Cortex of kidney (tissue), 1 donor: ENCODE measurements at places on chromosomes 4 and X.

DNA sequence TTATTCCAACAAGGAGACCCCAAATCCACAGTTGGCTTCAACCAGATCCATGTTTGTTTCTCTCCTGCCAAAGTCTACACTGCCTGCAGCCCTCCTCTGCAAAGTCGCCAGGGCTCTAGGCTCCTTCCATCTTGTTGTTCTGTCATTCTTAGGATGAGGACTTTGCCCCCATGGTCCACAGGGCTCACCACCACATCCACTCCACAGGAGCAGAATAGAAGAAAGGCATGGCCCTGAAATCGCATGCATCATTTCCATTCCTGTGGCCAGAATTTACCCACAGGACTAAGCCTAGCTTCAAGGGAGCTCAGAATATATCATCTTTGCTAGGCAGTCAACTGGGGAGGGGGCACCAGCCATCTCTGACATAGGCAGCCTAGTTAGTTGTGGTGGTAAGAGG, 254.7 kb downstream of the FBXW7 start:
- DNase-seq, result no peak

DNA sequence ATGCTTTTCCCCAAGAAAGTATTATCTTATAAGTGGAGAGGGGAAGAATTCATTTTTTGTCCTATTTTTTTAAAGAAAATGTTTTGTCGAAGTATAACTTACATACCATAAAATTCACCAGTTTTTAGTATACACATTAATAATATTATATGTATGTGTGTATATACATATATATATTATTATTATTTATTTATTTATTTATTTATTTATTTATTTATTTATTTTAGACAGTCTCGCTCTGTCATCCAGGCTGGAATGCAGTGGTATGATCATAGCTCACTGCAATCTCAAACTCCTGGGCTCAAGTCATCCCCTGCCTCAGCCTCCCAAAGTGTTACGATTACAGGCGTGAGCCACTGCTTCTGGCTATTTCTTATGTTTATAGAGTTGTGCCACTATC, 334.1 kb downstream of the ZNF674 start:
- no peak for DNase-seq

- DNase-seq, result no peak
Observed at GRCh38 chr4:62822306-62822705, 1586.9 kb downstream of the TECRL start.

- no peak for DNase-seq
Observed at GRCh38 chr4:47551682-47552081, 66.6 kb downstream of the ATP10D start.
